ENCODE measurements at places on chromosomes 16 and 17.

GRCh38 chr17:79699386-79700036, 31.2 kb upstream of the ENPP7 start:
- DNase-seq = no peak

GRCh38 chr17:61486135-61487120, 34.2 kb downstream of the TBX4 start:
- DNase-seq = no peak

- DNase-seq = no peak
Measured at GRCh38 chr17:43897831-43898230, 9.5 kb downstream of the MPP2 start.

GRCh38 chr17:77455111-77455890, 314.5 kb downstream of the SEC14L1 start:
- no peak for DNase-seq

DNA sequence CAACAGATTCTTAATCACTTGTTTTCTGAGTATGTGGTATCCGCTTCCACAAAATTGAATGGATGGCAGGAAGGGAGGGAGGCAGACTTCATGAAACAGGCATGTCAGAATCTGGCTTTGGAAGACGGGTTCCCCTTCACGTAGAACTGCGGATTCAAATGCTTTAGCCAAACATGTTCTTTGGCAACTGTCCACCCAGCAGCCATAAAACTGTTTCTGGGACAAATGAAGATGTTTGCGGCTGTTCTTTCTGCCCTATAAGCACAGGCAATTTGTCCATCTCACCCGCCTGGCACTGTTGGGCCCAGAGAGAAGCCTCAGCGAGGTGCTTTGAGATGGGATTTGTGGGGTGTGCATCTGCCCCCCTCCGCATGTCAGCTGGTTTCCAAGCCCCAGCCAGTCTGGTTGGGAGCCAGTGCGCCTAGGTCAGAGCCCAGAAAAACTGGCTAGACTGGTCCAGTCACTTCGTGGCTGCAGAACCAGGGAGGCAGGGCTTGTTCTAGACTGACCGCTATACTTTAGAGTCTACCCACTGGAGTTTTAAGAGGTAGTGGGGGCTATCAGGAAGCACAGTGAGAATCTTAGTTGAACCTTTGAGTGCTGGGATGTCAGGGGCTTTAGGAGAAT, 6.3 kb downstream of the CRHR1 start:
- no peak for DNase-seq

DNA sequence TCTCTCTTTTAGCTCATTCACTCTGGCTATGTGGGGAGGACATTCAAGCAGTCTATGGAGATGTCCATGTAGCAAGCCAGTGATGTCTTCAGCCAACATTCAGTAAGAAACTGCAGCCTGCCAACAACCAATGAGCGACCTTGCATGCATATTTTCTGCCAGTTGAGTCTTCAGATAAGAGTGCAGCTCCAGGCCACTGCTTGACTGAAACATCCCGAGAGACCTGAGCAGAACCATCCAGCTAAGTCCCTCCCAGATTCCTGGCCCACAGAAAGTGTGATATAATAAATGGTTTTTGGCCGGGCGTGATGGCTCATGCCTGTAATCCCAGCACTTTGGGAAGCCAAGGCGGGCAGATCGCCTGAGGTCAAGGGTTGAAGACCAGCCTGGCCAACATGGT, 10.5 kb upstream of the C17orf58 start:
- no peak for DNase-seq
